Lung microvascular endothelial cell (primary cell): ENCODE measurements at places on chromosomes 4 and X. TPM values are rescaled to one million over a fixed set of nuclear protein-coding genes. Genes with fewer than 3 reads are reported as not detected.

GRCh38 chrX:41397768-41398167, 49.4 kb upstream of the NYX start:
- DNase-seq = no peak

DNA sequence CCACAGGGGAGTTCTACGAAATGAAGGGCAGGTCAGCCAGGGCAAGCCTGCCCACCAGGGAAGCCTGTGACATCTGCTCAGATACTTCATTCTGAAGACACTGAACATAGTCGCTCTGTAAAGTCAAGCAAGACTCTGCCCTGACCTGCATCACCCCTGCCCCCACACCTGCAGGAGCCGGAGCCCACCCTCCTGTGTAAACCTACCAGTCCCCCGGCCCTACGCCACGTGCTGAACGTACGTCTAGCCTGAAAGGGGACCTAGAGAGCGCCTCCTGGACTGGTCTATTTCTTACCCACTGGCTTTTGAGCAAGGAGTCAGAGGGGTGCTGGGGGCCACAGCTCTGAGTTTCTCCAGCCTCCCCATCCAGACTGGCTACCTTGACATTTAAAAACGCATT, 11.6 kb downstream of the CCNQ start:
- DNase-seq = no peak

- no peak for DNase-seq
Observed at GRCh38 chr4:53465281-53465680, 87.8 kb downstream of the FIP1L1 start.

DNA sequence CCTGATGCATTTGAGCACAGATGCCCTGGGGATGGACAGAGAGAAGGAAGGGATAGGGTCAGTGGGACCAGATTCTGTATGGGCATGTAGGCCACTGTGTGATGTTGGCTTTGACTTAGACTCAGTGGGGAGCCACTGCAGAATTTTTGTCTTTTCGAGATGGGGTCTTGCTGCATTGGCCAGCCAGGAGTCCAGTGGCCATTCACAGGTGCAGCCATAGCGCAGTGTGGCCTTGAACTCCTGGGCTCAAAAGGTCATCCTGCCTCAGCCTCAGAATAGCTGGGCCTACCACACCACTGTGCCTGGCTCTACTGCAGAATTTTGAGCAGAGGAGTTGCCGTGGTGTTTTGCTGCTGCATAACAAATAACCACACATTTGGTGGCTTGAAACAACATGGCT, 22.8 kb downstream of the TBC1D14 start:
- no peak for DNase-seq

DNA sequence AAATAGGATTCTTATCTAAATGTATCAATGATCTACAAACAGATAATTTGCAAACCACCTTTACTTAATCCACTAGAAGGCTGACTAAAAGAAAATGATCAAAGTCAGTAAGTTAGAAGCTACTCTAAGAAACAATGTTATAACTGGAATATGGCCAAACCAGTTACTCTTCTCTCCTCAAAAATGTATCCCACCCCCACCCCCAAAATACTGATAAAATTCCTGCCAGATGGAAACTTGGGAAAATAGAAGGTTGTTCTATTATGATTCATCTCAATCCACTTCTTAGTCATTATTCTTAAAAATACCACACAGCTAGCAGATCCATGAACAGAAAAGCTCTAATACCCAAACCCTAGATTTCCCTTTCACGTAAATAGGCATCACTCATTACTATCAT, 206.4 kb downstream of the KLHL13 start:
- no peak for DNase-seq

DNA sequence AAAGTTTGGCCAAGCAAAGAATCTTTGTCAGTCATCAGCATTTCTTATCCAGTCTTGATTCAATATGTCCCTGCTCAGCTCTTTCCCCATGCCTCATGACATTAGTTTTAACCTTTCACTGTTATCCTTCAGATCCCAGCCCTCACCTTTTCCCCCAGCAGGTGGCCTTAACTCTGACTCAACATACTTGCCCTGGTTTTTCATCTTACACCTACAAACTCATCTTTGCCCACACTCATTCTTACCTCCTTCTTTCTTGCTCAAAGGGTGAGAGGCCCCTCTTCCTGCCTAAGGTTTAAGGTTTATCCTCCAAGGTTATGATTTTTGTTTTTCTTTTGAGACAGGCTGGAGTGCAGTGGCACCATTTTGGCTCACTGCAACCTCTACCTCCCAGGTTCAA, 10.6 kb upstream of the ANXA5 start:
- no peak for DNase-seq

The SLC10A7 gene
- 7.0 and 7.3 TPM in 2 replicates for total RNA-seq

DNA sequence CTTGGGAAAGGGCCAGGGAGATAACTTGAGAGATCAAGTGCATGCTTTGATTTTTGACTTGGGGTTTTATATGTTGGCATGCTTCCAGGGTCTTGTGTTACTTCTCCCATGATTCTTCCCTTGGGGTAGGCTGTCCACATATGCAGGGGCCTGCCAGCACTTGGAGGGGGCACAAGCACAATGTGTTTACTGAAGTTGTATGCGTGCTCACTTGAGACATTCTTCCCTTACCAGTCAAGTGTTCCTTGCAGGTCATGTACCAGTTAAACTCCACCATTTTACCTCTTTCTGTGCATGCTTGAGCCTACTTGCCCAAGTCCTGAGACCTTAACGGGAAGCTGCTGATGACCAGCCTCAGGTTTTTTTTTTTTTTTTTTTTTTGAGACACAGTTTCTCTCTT, 1880.5 kb downstream of the ARAP2 start:
- no peak for DNase-seq

The CCKAR gene
- not detected in 2 replicates for total RNA-seq

The RTL9 gene
- not detected in 2 replicates for total RNA-seq

DNA sequence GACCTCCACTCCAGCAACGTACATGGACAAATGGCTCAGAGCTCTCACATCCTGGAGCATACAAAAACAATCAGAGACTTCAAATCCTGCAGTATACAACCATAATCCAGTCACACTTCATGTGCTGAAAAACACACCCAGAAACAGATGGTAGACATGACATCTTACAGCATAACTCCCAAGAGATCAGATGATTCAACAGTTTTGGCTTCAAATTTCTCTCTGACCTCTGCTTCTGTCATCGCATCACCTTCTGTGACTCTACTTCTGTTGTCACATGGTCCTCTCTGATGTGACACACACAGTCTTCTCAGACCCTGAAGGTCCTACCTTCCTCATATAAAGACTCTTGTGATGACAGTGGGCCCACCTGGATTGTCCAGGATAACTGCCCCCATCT, 18.5 kb downstream of the SUV39H1 start:
- DNase-seq = no peak

The BANK1 gene
- under 0.01 TPM in 1 of 2 replicates, not detected in the other for total RNA-seq

The FREM3 gene
- 0.22 and 0.60 TPM in 2 replicates for total RNA-seq

DNA sequence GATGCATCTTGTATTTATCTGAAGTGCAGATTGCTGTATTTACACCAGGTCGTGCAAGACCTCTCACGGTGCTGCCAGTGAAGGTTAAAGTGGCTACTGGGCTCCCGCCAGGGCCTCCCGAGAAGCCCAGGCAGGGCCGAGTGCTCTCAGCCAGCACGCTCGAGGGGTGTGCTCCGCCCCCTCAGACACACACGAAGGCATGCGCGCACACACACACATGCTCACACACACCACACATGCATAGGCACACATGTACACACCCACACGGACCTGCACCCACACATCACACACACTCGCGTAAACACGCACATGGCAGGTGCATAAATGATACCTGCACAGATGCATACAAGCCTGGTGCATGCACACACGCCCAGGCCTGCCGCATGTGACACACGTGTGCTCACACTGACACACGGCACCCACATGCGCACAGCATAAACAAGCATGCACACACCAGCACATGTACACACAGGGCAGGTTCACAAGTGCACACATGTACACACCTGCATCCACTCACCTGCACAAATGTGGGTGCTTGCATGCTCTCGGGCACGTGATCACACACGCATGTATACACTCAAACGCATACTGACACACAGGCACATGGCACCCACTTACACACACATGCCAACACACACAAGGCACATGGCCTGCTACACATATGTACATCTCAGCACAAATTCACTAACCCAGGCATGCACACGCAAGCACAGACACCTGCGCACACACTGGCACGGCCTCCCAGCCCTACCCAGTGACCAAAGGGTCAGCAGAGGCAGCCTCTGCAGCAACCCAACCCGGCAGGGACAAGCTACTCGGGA, 71.6 kb downstream of the FAM53A start:
- no peak for DNase-seq

The PF4V1 gene
- total RNA-seq = not detected in 2 replicates

The CWH43 gene
- not detected in 2 replicates for total RNA-seq

The GAGE12J gene
- not detected in 2 replicates for total RNA-seq

DNA sequence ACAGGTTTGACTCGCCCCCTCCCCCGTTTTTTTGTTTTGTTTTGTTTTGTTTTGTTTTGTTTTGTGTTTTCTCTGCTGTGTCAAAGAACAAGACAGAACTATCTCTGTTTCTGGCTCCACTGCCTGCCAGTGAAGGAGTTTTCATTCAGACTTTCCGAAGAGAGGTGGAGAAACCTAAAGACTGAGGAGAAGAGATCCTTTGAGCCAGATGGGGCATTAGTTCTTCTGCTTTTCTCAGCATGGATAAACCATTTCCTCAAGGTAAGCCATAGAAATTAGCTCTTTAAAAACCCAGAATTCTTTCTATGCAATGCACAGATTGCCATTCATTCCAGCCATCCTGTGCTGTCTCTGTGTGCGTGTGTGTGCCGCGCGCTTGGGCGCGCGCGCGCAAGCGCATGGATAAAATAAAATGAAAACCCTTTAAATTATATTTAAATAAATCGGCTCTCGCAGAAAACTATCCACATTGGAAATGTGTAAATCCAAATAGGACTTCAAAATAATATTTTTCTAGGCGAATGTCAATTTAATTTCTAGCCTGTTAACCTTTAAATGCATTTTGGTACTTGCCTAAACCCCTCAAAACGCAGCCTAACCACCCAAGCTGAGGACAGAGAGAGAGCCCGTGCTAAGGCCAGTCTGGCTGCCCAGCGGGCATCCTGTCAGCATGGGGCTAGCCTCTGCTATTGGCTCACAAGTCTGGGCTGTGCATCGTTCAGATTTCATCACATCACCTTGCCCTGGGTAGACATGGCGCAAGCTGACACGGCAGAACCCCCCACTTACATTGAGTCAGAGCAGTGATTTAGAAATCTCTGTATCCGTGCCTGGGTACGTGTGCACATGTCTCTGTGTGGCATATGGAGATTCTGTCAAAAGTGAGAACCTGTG, 113.0 kb upstream of the VAMP7 start:
- DNase-seq = no peak

GRCh38 chr4:185358959-185359358, 36.8 kb downstream of the LRP2BP start:
- peak; percentile 34 for DNase-seq

The KIAA1210 gene
- total RNA-seq = not detected in 2 replicates

- DNase-seq = no peak
Observed at GRCh38 chr4:185137233-185137925, 5.7 kb upstream of the SLC25A4 start.

- DNase-seq = no peak
Observed at GRCh38 chrX:1535241-1536041, 1.5 kb downstream of the P2RY8 start.

The IL21 gene
- total RNA-seq = not detected in 2 replicates

- DNase-seq = peak; percentile 82
Observed at GRCh38 chr4:78749972-78750727, 26.0 kb upstream of the BMP2K start.

- DNase-seq = no peak
Observed at GRCh38 chrX:134537179-134537955, 77.4 kb downstream of the HPRT1 start.

DNA sequence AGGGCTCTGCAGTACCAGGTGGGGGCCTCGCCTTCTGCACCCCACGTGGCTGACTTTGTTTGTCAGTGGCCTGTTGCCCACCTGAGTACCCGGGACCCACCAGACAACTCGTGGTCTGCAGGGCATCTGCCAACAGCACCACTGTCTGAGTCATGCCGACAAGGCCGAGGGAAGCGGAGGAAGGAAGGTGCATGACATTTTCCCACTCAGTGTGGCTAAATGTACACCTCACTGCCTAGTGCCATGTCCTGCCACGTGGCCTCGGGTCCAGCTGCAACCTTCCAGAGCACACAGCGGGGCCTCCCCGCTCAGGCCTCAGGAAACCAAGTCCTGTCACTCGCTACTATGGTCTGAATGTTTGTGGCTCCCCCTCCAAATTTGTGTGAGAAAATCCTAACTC, 22.1 kb downstream of the ABLIM2 start:
- DNase-seq = no peak

DNA sequence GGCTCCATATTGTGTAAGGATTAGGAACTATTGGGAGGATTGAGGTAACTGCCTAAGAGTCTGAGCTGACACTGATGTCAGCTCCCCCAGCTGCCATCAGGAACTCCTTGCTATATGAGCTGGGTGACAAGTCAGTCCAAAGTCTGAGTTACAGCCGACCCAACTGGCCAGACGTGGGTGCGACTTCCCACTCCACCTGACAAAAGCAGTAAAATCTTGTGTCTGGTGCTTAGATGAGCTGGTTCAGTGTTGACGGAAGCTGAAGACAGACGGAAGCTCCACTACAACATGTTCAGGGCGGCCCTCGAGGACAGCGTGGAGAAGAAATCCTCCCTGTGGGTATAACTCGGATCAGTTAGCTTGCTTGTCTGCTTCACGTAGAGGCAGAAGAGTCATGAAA, 22.8 kb upstream of the NAT8L start:
- DNase-seq = no peak

DNA sequence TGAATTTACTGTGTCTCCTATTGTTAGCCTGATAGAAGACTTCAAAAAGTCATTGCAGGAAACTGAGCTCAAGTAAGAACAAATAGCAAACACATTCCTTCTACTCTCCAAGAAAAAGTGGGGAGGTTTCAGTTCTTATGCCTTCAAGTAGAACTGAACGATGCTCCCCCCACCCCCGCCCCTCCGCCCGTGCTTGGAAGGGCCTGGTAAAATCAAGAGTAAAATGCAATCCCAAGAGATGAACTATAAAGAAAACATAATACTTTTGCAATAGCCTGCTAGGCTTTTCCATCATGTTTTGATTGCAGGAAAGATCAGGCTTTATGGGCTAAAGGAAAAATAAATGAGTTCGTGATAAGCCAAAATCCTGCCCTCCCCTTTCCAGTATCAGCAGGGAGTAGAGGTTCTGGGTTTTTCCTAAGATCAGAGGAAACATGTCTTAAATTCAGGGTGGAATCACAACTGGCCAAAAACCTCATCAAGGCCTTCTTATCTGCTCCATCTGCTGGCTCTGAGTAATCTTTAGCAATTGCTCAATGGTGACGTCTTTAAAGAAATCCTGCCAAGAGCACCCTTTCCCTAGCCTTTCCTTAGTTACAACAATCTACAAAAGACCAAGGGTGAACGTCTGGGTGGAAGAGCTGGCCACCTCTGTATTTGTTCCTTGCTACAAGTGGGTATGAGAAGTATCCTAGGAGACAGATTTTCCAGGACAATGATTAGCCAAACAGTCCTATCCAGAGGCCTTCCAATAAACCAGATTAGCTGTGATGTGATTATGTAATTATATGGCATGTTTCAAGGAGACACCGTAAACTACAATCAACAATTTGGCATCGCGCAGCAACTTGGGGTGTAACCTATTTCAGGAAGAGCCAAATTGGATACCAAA, 66.3 kb upstream of the FAM9C start:
- DNase-seq = no peak

GRCh38 chr4:81745050-81745449, 273.3 kb upstream of the RASGEF1B start:
- DNase-seq = no peak
